Effector memory CD4-positive, alpha-beta T cell (primary cell): ENCODE measurements at places on chromosomes 1 and 21.
A peak's percentile ranks its signal among the peaks of the same experiment; 100 is the strongest.

- no peak for DNase-seq
Measured at GRCh38 chr21:27423038-27423437, 456.1 kb upstream of the ADAMTS5 start.

GRCh38 chr1:18491168-18491567 is 10.4 kb downstream of the KLHDC7A start:
- no peak for DNase-seq

GRCh38 chr1:150493175-150493574 is 6.0 kb downstream of the TARS2 start:
- DNase-seq: no peak

- DNase-seq: no peak
Measured at GRCh38 chr1:12416101-12416500, 186.3 kb downstream of the VPS13D start.

DNA sequence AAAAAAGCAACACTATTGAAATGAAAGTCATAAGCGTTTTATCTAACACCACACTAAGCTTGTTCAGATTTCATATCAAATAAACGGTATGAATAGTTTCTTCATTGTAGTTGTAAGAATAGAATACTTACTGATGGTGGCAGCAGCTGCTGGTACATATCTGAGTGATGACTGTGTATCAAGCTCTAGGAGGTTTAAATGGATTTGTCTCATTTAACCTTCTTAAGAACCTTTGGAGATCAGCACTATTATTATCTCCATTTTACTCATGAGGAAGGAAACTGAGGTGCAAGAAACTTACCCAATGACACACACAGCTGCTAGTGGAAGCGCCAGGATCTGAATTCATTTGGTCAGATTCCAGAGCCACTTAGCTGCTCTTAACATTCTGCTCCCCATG is 104.0 kb downstream of the EIF4G3 start:
- no peak for DNase-seq

DNA sequence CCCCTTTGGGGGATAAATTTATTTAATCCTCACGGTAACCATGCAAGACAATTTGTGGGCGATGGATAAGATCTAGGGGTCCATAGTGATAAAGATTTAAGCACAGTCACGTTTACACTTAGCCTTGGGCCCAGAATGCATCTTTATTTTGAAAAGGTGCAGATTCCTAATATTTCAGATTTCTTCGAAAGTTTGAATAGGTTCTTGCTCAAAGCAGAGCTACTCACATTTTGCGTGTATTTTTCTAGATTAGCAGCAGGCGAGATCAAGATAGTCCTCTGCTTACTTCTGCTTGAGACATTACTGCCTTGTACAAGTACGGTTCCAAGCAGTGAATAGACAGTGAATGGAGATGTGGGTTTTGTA is 647 bp downstream of the TSEN15 start:
- DNase-seq: no peak

DNA sequence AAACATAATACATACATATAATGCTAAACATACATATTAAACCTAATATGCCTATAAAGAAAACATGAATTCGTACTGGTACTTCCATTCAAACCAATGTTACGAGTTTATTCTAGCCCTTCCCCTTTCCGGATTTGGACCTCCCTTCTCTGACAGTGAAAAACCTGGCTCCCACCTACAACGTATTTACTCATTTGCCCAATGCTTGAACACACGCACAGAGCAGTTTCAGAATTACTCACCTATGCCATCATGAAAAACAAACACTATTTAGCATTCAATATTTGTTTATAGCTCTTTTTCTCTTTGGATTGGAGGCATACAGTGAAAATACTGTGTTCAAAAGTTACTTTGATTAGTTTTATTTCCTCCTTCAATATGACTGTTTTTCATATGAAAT is 204.4 kb downstream of the LMX1A start:
- no peak for DNase-seq

- no peak for DNase-seq
Measured at GRCh38 chr1:107559881-107560280, 405.1 kb downstream of the VAV3 start.

GRCh38 chr1:245201201-245201600 is 46.4 kb downstream of the KIF26B start:
- DNase-seq: no peak

GRCh38 chr1:41773842-41774241 is 144.9 kb downstream of the HIVEP3 start:
- DNase-seq: no peak

DNA sequence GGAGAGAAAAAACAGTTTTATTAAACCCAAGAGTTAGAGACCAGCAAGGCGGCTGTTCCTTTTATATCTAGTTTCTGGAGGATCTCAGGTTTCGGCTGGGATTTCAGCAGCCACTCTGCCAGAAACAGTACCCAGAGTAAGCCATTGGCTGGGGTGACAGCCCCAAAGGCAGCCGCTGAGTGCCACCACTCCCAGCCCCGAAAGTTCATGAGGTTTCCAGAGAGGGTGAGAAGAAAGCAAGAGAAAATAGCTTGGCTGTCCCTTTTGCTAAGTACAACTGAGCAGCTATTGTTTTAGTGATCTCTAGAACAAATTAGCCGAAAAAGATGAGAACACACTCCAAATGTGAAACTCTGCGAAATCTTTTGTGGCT is 1.2 kb downstream of the SH3BGR start:
- DNase-seq: no peak

DNA sequence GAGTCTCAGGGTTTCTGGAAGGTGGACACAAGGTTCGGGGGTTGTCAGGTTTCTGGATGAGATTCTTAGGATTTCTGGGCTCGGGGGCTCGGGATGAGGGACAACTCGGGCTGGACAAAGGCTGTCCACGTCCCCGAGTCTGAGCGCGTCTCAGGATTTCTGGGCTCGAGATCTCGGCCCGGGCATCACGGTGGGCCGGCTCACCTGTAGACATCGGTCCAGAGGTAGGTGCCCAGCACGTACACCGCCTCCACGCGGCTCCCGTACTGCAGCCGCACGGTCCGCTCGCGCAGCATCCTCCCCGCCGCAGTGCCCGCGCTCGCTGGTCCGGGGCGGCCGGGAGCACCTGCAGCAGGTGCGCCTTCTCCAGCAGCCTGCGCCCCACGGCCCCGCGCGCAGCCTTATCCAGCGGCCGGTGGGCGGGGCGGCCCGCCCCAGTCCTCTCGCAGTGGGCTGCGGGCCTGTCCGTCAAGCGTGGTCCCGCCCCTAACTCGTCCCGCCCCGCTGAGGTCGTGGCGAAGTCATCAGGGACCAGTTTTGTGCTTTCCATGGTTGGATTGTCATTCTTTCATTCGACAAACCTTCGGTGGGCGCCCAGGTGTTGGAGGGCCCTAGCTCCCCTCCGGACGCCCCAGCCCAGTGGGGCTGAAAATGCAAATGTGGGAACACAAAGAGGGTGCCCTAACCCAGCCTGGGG is at the start of gene PADI2:
TSS of gene PADI2 (minus strand) at position 376 of the 697 bp plus-strand sequence. CDS start at position 296, 80 bp downstream.
- DNase-seq: peak; percentile 15

GRCh38 chr1:197269053-197269452 is 1.0 kb downstream of the CRB1 start:
- no peak for DNase-seq

- no peak for DNase-seq
Measured at GRCh38 chr1:33111965-33112364, 31.0 kb downstream of the AZIN2 start.

- DNase-seq: no peak
Measured at GRCh38 chr1:180898441-180899219, 14.1 kb upstream of the KIAA1614 start.

DNA sequence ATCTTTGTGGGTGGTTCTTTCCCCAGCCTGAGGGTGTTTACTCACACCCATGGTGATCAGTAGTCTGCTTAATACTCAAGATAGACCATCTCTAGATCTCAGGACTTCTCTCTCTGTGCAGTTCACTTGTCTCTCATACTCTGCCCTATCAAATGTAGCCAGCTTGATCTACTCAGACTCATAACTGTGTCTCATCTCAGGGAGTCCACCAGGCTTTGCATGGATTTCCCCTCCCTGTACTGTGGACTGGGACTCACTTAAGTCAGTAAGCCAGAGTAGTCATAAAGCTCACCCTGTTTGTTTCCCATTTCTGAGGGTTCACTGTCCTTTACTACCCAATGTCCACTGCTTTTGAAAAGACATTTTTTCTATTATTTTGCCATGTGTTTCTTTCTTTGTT is 41.8 kb downstream of the LYPLAL1 start:
- DNase-seq: no peak

DNA sequence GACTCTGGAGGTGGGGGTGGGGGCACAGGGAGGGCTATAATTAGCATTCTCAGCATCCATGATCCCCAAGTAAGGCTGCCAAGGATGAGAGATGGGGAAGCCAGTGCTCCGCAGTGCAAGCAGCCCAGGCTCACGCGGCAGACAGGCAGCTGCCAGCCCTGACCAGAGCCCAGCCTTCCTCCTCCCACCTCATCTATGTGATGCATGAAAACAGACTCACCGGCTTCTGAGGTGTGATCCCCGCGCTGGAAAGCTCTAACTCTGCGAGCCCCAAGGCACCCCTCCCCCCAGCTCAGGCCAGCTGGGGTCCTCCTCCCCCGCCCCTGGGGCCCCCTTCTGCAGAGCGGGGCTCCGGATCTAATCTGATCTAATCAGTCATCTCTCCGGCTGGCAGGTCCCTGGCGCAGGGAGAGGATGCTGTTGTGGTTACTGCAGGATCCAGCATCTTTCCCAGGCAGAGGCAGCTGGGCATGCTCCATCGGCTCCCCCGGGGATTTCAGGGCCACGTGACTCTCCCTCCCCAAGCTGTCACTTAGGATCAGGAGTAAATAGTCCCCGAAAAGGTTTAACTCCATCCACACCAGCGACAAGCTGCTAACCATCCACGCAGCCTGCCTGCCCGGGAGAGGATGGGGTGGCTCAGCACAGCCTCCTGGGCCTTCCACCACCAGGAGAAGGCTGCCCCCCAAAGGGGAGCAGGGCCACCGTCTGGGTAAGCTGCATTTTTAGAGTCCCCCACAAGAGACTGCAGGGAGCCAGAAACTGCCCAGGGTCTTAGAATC is at the start of gene PLEKHA6:
TSS of gene PLEKHA6 (minus strand) at position 456 of the 782 bp plus-strand sequence. CDS start 86,202 bp downstream, outside the sequence.
- DNase-seq: no peak

DNA sequence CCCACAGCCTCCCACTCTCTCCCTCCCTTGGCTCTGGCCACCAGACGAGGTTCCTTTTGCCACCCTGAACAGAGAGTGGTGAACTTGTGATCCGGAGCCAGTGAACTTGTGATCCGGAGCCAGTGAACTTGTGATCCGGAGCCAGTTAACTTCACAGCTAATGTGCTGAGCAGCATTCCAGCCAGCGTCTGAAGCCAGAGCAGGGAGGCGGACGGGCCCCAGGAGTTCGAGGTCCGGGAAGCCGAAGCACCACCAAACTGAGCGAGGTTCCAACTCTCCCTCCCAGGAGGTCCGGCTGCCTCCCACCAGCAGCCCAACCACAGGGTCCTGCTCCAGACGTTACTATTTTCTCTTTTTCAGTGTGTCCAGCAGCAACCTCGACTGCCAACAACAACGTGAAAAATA is 85.8 kb downstream of the SYF2 start:
- no peak for DNase-seq

DNA sequence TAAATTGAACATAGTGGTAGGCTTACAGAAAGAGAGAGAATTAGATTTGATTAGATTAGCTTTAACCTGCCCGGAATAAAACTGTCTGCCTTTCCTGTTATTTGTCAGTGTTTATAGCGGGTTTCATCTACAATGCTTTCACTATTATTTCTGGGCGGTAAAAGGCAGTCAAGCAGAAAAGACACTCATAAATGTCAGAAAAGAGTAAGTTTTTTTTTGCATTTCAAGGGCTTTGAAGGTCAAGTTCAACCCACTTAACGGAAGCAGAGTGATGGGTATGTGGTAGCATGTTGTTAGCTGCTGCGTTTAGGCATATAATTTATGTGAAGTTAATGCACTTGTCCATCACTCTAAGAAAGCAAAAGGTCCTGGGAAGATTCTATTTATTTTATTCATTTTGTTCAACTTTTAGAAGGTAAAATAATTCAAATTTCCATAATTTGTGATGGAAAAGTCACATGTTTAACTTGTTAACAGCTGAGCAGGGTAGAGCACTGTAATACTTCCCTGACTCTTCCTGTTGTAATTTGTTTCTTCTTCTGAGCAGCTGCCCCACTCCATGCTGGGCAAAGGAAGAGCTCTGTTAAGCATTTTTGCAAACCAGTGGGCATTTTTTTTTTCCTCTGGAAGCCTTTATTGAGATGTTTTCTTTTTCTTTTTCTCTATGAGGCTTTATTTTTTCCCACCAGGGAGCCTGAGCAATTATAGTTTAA is 220.1 kb downstream of the ST6GALNAC3 start:
- no peak for DNase-seq

GRCh38 chr21:45511661-45512431 is 30.4 kb downstream of the SLC19A1 start:
- no peak for DNase-seq

DNA sequence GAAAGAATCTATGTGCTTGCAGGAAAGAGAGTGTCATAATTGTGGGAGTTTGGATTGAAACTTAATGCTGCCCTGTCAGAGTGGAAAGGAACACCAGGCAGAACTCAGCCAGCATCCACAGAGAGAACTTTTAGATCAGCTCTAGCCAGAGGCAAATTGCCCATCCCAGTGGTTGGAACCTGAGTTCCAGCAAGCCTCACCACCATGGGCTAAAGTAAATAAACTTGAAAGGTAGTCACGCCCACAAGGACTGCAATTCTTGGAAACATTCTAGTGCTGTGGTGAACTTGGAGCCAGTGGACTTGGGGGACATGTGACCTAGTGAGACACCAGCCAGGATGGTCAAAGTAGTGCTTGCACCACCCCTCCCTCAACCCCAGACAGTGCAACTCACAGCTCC is 571.6 kb downstream of the LRRIQ3 start:
- no peak for DNase-seq

GRCh38 chr1:39896909-39897685 is 4.6 kb downstream of the MYCL start:
- no peak for DNase-seq

- DNase-seq: no peak
Measured at GRCh38 chr1:180262628-180263488, 32.8 kb downstream of the LHX4 start.

DNA sequence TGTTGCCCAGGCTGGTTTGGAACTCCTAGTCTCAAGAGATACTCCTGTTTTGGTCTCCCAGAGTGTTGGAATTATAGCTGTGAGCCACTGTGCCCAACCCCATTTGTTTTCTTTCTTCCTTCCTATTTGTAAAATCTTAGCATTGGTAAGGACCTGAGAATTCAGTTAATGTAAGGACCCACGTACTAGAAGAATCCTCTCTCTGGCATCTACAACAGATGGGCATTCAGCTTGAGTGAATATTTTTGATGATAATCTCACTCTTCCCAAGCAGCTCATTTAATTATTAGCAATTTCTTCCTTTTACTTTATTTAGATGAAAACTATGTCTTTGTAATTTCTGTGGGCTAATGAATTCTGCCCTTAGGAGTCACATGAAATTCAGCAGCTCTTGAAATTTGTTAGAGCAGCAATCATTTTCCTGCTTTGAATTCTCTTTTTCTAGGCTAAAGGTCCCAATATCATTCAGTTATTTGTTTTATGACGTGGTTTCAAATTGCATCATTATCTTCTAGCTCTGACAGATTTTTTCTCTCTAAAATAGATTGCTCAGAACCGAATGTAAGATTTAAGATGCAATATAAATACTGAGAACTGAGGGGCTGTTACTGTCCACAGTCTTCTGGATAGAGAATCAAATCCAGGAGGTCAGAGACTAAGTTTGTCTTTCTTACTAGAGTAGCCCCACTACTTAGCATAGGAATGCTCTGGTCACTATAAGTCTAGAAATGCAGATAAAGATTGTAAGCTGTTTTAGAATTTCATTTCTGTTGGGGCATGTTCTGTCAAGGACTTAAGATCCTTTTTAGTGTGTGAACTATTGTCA is 59.4 kb downstream of the EPB41 start:
- DNase-seq: no peak

- no peak for DNase-seq
Measured at GRCh38 chr1:37930246-37931101, 16.4 kb downstream of the INPP5B start.

GRCh38 chr1:93958726-93959100 is 49.5 kb upstream of the GCLM start:
- DNase-seq: no peak
